Renal pelvis (tissue), 12 donors: ENCODE measurements at places on chromosomes 11 and 22.

GRCh38 chr11:76288166-76288980, 82.1 kb upstream of the WNT11 start:
- DNase-seq, result no peak

- no peak for DNase-seq
Observed at GRCh38 chr11:85236211-85236610, 390.9 kb downstream of the DLG2 start.

DNA sequence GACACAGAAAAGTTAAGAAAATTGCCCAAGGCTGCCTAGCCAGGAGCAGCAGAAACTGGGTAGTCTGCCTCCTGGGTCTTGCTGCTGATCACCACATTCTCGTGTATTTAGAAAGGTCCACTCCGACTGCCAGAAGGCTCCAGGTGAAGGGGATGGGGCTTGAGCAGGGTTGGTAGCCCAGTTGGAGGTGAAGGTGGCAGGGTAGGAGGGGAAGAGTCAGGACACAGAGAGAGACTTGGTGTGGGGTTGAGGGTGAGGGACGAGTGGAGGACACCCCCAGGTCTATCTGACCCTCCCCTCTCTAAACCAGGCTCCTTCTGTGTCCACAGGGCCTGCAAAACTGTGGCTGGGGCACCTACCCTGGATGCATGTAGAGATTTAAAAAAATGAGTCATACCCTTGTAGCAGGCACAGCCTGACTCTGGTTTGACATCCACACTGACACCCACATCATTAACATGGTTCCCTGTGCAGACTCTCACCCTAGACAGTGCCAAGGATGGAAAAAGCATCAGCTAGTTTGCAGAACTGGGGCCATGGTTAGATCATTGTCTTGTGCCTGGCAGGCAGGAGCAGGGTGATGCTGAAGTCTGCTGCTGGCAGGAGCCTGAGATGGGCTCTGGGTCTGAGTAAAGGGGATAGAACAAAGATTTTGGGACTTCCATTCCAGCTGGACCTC, 273.2 kb downstream of the TENM4 start:
- no peak for DNase-seq

- DNase-seq, result no peak
Observed at GRCh38 chr11:64103277-64103985, 62.5 kb downstream of the MACROD1 start.

DNA sequence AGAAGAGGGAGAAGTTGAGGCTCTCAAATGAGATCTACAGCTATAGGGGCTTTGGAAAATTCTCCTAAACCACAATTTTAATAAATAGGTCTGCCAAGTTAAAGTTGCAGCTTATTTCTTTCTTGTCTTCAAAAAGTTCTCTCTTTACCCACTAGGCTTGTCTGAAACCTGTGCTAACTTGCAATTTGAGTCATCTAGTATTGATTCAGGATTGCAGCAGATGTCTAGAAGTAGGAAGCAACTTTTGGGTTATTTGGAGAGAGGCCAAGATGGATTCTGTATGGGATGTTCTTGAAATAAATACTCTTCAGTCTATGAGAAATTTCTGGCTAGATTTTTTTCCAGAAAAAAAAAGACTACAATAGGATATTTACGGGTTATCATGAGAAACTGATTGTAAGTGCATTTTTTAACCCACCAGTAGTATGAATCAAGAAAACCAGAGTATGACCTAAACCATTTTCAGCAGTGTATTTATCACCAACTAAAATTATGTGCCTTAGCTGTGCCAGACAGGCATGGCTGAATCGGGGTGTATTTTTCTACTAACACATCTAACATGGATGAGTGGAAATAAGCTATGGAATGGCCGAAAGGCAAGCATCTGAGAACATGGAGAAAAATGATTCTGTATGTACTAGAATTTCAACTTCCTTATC, 4.9 kb upstream of the RAB38 start:
- DNase-seq, result no peak

DNA sequence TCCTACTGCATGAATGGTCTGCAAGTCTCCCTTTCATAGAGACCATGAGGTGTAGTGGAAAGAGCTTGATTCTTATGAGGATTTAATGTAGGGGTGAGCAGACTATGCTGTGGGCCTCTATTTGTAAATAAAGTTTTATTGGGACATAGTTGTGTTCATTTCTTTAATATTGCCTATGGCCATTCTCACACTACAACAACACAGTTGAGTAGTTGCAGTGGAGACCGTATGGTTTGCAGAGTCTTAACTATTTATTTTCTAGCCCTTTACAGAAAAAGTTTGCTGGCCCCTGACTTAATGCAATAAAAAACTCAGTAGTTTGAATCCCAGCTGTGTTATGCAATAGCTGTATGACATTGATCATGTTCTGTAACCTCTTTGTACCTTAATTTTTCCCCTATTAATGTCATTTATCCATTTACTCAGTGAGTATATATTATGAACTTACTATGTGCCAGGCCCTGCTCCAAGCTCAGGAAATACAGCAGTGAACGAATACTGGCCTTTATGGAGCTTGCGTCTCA, 106.3 kb downstream of the ATXN10 start:
- no peak for DNase-seq

DNA sequence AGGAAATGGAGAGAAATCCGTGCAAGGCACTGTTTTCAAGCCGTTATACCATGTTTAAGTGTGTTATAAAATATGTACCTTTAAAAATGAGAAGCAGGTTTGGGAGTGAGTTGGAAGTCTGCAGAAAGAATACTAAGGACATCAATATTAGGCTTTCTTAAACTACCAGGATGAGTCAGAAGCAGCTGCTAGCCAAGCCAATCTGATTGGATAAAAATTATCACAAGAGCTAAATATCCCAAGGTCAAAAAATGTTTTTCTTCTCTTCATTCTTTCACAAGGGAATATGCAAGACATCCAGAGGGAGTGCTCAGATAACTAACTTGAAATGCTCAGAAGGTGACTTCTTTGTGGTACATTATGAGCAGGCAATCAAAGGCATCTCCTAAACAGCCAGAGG, 19.3 kb upstream of the CKAP5 start:
- DNase-seq, result no peak
